ENCODE measurements at places on chromosomes 3 and 15.
A peak's percentile ranks its signal among the peaks of the same experiment; 100 is the strongest.

DNA sequence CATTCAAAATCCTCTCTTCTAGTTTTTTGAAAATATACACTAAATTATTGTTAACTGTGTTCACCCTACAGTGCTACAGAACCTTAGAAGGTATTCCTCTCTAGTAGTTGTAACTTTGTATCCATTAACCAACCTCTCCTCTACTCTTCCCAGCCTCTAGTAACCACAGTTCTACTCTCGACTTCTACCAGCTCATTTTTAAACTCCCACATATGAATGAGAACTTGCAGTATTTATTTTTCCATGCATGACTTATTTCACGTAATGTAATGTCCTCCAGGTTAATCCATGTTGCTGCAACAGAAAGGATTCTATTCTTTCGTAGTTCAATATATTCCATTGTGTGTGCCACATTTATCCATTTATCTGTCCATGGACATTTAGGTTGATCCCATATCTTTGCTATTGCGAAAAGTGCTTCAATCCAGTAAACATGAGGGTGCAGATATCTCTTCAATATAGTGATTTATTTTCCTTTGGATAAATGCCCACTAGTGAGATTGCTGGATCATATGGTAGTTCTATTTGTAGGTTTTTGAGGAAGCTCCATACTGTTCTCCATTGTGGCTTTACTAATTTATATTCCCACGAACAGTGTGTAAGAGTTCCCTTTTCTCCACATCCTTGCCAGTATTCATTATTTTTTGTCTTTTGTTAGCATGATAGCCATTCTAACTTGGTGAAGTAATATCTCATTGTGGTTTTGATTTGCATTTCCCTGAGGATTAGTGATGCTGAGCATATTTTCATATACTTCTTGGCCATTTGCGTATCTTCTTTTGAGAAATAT, 113.7 kb upstream of the SMAD3 start:
- no peak overlapping the region for H3K4me3 ChIP-seq
- peaks cover 37% of the 10 kb centered on the region for H3K4me1 ChIP-seq
- H3K27me3 ChIP-seq, result peaks cover 4% of the 10 kb centered on the region
- DNase-seq, result no peak
- no peak overlapping the region for H3K27ac ChIP-seq

GRCh38 chr3:473033-473800, 276.7 kb downstream of the CHL1 start:
- no peaks in the 10 kb centered on the region for H3K27me3 ChIP-seq
- H3K4me3 ChIP-seq, result no peak overlapping the region
- no peak overlapping the region for H3K27ac ChIP-seq
- DNase-seq, result no peak
- no peaks in the 10 kb centered on the region for H3K36me3 ChIP-seq
- no peaks in the 10 kb centered on the region for H3K4me1 ChIP-seq

DNA sequence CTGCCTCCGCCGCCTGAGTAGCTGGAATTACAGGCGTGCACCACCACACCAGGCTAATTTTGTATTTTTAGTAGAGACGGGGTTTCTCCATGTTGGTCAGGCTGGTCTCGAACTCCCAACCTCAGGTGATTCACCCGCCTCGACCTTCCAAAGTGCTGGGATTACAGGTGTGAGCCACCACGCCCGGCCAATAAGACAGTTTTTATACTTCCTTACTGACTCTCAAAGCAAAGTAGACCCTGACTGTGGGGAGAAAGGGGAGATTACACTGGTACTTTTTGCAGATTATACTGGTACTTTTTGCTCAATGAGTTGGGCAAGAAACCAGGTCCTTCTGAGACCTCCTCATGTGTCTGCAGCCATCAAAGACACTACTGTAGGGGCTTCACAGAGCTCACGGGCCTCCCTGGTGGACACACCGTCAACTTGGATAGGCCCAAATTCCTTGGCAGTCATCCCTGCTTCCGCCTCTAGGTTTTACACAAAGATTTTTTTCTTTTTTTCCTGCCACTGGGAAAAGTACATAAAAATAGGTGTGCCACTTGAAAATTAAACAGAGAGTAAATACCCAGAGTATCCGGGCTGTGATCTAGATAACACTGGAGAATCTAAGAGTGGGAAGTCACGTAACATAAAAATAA, 143.3 kb upstream of the WNT5A start:
- no peak for DNase-seq
- H3K4me3 ChIP-seq, result no peak overlapping the region
- H3K27ac ChIP-seq, result no peak overlapping the region
- no peaks in the 10 kb centered on the region for H3K4me1 ChIP-seq
- H3K27me3 ChIP-seq, result no peaks in the 10 kb centered on the region

GRCh38 chr3:49133226-49133951, 539 bp upstream of the LAMB2 start:
- peak overlapping the region; percentile 17 for H3K27ac ChIP-seq
- peaks cover 13% of the 10 kb centered on the region for H3K4me1 ChIP-seq
- no peaks in the 10 kb centered on the region for H3K36me3 ChIP-seq
- no peak for DNase-seq

GRCh38 chr3:172848910-172849309, 98.4 kb downstream of the ECT2 start:
- DNase-seq, result no peak
- H3K4me1 ChIP-seq, result peaks cover 11% of the 10 kb centered on the region
- H3K27ac ChIP-seq, result no peak overlapping the region
- H3K4me3 ChIP-seq, result no peak overlapping the region
- no peaks in the 10 kb centered on the region for H3K27me3 ChIP-seq

GRCh38 chr3:113193719-113194118, 17.6 kb upstream of the BOC start:
- peaks cover 2% of the 10 kb centered on the region for H3K4me1 ChIP-seq
- H3K27me3 ChIP-seq, result no peaks in the 10 kb centered on the region
- DNase-seq, result no peak
- H3K4me3 ChIP-seq, result no peak overlapping the region
- H3K36me3 ChIP-seq, result no peaks in the 10 kb centered on the region

DNA sequence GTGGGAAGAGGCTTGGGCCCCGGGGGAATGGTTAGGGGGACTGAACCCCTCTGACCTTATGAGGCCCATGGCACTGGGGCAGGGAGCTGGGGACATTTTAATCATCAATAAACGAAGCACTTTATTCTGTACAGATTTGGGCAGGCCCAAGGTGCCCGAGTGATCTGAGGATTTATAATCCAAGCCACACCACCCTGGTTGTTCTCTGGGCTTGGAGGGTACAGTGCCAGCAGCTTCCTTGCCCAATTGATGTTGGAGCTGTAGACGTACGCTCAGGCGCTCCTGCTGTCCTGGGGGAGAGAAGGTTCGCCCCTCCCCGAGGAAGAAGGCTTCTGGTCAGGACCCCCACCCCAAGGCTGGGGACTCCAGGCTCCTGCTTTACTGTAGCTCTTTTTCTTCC, 12.5 kb downstream of the ZBTB47 start:
- H3K36me3 ChIP-seq, result no peaks in the 10 kb centered on the region
- H3K4me3 ChIP-seq, result no peak overlapping the region
- peaks cover 9% of the 10 kb centered on the region for H3K4me1 ChIP-seq
- DNase-seq, result no peak
- H3K27ac ChIP-seq, result no peak overlapping the region
- H3K27me3 ChIP-seq, result no peaks in the 10 kb centered on the region

GRCh38 chr3:129315223-129315997, 36.7 kb downstream of the HMCES start:
- H3K4me1 ChIP-seq, result peaks cover 50% of the 10 kb centered on the region
- no peak for DNase-seq
- peak overlapping the region; percentile 89 for H3K27ac ChIP-seq

DNA sequence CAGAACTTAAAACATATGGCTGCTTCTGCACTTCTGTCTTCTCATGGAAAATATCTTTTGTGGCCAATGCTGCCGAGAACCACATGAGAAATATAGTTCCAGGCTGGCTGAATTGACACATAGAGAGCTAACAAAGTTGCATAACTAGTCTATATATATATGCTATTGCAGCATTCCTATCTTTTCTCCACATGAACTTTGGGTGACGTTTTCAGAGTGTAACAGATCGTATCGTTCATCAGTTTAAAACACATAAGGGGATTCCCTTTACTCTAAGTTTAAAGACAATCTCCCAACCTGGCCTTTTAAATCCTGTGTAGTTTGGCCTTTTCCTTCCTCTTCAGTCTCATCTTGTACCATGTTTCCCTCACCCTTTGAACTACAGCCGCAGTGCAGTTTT, 394.2 kb upstream of the CBLB start:
- no peaks in the 10 kb centered on the region for H3K36me3 ChIP-seq
- DNase-seq, result no peak
- H3K27ac ChIP-seq, result no peak overlapping the region
- H3K27me3 ChIP-seq, result no peaks in the 10 kb centered on the region
- peaks cover 4% of the 10 kb centered on the region for H3K4me1 ChIP-seq

DNA sequence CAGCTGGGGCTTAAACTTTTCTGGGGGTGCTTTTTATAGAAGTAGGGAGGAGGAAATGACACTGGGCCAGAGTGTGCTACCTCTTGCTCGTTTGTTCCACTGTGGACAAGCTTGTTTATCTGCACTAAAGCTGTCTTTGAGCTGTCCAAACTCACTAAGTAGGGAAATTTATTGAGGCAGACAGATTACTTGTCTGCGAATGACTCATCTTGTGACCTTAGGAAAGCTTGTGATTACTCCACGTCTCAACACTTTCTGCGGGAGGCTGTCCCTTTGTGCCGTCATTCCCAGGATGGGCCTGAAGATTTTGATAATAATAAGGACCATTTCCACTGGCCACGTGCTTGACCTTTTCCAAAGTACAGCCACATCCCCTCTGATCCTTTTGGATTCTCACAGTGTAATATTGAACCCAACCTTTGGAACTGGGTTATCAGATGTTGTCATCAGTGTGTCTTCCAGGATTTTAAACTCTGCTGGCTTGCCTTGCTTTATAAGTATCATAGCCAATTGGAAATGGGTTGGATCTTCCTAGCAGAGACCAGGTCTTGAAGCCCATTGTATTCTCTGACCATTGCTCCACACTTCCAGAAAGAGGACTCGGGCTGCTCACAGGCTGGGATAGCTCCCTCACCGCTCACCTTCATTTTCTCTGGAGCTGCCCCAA, 84.7 kb downstream of the AGBL1 start:
- no peaks in the 10 kb centered on the region for H3K36me3 ChIP-seq
- no peak overlapping the region for H3K4me3 ChIP-seq
- no peak overlapping the region for H3K27ac ChIP-seq
- H3K4me1 ChIP-seq, result no peaks in the 10 kb centered on the region
- DNase-seq, result no peak

GRCh38 chr15:81165535-81165934, 31.1 kb upstream of the IL16 start:
- no peak for DNase-seq
- no peak overlapping the region for H3K4me3 ChIP-seq
- peaks cover 28% of the 10 kb centered on the region for H3K27me3 ChIP-seq
- peaks cover 20% of the 10 kb centered on the region for H3K4me1 ChIP-seq
- no peak overlapping the region for H3K27ac ChIP-seq

DNA sequence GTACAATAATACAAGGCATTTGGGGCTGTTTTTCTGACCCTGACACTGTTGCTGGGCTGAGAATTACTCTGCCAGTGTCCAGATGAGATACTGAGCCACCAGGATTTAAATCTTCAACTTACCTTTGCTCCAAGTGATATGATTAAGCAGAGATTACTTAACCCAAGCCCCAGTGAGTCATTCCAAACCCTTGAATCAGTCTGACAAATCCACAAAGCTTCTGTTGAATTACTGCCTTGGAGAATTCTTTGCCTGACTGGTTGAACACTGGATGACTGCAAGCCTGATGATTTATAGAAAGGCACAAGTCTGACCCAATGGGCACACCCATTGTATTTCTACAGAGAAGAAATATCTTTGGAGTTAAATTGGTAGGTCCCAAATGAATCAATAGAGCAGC, 88.2 kb upstream of the TSC22D2 start:
- H3K36me3 ChIP-seq, result no peaks in the 10 kb centered on the region
- DNase-seq, result no peak
- peaks cover 9% of the 10 kb centered on the region for H3K4me1 ChIP-seq
- H3K27ac ChIP-seq, result no peak overlapping the region

GRCh38 chr3:126014252-126014651, 45.3 kb downstream of the ROPN1B start:
- no peak overlapping the region for H3K4me3 ChIP-seq
- H3K36me3 ChIP-seq, result peaks cover 64% of the 10 kb centered on the region
- no peaks in the 10 kb centered on the region for H3K4me1 ChIP-seq
- H3K27ac ChIP-seq, result no peak overlapping the region
- no peaks in the 10 kb centered on the region for H3K27me3 ChIP-seq
- DNase-seq, result no peak

DNA sequence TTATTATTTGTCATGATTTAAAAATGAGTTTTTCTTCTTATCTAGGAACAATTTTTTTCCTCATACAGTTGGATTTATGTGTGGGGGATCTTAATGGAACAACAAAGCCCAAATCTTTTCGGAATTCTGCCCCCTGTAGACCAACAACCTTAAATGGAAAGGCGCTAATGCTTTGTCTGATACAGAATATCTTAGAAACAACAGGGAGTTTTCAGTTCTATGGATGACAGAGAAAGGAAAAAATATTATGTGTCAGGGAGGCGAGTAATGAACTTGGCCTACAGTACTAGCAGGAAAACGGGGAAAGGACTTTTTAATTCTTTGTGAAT, 592 bp downstream of the MOBP start:
- no peak overlapping the region for H3K4me3 ChIP-seq
- H3K27ac ChIP-seq, result no peak overlapping the region
- no peak for DNase-seq
- no peaks in the 10 kb centered on the region for H3K4me1 ChIP-seq

GRCh38 chr3:70981231-70981880, 602.2 kb downstream of the FOXP1 start:
- peak overlapping the region; percentile 69 for H3K27ac ChIP-seq
- H3K4me3 ChIP-seq, result no peak overlapping the region
- H3K36me3 ChIP-seq, result peaks cover 60% of the 10 kb centered on the region
- H3K4me1 ChIP-seq, result peaks cover 48% of the 10 kb centered on the region
- H3K27me3 ChIP-seq, result no peaks in the 10 kb centered on the region

DNA sequence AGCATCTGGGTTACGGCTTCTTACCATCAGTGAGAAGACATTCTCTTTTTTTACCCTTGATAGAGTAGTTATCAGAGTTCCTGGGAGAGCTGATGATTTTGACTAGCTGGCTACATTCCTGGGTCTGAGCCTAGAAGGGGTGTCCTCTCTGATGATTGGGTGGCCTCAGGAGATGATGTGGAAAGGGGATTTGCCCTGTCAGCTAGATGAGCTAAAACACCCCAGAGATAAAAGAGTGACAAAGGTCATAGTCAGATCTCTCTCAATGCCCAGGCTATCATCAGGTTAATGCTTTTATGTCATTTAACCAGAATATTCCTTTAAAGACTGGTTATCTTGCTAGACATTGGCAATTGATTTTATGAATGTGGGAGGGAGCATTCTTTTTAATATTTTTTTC, 130.2 kb downstream of the KCNAB1 start:
- H3K4me1 ChIP-seq, result peaks cover 5% of the 10 kb centered on the region
- H3K36me3 ChIP-seq, result no peaks in the 10 kb centered on the region
- DNase-seq, result no peak
- no peak overlapping the region for H3K4me3 ChIP-seq
- H3K27me3 ChIP-seq, result peaks cover 6% of the 10 kb centered on the region
- no peak overlapping the region for H3K27ac ChIP-seq

GRCh38 chr3:45915518-45916231, 27.6 kb upstream of the CXCR6 start:
- H3K27me3 ChIP-seq, result no peaks in the 10 kb centered on the region
- peaks cover 19% of the 10 kb centered on the region for H3K4me1 ChIP-seq
- peaks cover 11% of the 10 kb centered on the region for H3K36me3 ChIP-seq
- peak; percentile 79 for DNase-seq
- peak overlapping the region; percentile 37 for H3K4me3 ChIP-seq

- H3K36me3 ChIP-seq, result no peaks in the 10 kb centered on the region
- H3K4me3 ChIP-seq, result no peak overlapping the region
- H3K27me3 ChIP-seq, result peaks cover 48% of the 10 kb centered on the region
- no peak for DNase-seq
- peaks cover 3% of the 10 kb centered on the region for H3K4me1 ChIP-seq
These were observed 182.3 kb upstream of the LINGO1 start for GRCh38 chr15:77815015-77815414.
